NCI-H2029 treated with DMSO at 0.1 percent for 48 hours (cell line): ENCODE measurements at places on chromosomes 12 and 14.

DNA sequence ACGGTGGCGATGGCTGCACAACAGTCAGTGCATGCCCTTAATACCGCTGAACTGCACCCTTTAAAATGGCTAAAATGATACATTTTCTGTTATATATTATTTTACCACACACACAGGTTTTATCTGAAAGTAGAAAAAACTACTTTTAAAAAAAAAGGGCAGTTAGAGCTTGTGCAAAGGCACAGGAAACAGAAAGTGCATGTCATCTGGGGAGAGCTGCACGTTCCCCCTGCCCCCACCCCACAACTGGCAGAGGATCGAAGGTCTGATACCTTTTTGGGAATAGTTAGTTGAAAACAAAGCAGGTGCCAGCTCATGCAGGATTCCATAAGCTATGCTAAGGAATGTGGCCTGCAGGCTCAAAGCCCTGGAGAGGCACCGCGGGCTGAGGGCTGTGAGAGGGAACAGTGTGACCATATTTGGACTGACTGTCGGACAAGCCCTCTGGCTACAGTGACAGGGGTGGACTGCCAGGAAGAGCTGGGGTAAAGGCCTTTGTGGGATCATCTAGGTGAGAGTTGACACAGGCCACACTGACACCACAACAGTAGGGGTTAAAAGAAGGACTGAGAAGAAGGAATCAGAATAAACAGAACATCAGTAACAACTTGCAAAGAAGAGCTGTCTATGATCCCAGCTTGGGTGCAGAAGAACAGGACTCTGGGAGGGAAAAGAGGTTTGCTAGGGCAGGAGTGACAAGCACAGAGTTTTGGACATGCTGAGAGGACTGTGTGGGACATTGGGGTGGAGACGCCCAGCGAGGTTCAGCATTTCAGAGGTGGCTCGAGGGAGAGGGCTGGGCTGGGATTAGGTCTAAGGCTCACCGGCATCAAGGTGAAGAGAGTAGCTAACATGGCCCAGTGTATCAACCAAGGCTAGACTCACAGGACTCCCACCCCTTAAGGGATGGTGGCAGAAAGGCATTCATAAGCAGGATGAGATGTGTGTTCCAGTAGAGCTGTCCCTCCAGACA, 54.6 kb downstream of the ACTN1 start:
- DNase-seq = no peak

DNA sequence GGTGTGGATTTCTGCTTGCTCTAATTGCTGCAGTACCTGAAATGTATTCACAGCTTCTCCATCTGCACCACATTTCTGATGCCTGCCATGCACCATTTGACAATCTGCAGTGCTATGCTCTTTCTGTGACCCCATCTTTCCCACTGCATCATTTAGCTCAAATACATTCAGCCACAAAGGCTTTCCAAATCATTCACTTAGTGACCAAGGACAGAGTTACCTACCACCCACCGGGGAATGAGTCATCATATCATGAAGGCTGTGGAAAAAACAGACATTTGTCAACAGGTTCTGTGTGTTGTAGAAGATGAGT, 465.5 kb upstream of the ATP2B1 start:
- no peak for DNase-seq

- DNase-seq = no peak
These were observed 62.6 kb downstream of the SMUG1 start for GRCh38 chr12:54126029-54126695.

- no peak for DNase-seq
These were observed 79.9 kb downstream of the BBS10 start for GRCh38 chr12:76268267-76268666.

DNA sequence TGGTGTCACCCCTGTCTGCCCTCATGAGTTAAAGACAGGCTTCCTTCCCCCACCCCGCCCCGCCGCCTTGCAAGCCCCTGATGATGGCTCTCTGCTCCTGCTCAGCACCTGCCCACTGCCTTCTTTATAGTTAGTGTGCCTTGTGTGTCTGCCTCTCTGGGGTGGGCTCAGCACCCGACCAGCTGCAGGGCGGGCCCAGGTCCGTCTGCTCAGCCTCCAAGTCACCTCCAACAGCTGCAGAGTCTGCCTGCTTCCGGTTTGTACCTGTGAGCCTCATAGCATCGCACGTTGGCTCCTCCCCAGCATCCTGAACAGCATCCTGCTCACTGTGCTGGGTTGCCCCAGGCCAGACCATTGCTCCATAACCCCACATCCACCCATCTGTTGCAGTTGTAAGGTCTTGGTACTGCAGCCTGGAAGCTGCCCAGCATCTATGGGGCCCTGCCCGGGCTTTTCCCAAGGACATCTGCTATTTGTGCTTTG, 3.5 kb downstream of the TGFB3 start:
- DNase-seq = no peak
